ENCODE measurements at places on chromosomes 1 and 21. TPM values are rescaled to one million over a fixed set of nuclear protein-coding genes. Genes with fewer than 3 reads are reported as not detected.

KRTAP19-6 gene
- not detected for total RNA-seq

MYOG gene
- not detected for total RNA-seq

FAM43B gene
- 0.10 TPM for total RNA-seq

NBPF1 gene
- total RNA-seq, result 18.9 TPM

S100A1 gene
- 5.1 TPM for total RNA-seq

TAS1R2 gene
- not detected for total RNA-seq

TNN gene
- not detected for total RNA-seq

DNA sequence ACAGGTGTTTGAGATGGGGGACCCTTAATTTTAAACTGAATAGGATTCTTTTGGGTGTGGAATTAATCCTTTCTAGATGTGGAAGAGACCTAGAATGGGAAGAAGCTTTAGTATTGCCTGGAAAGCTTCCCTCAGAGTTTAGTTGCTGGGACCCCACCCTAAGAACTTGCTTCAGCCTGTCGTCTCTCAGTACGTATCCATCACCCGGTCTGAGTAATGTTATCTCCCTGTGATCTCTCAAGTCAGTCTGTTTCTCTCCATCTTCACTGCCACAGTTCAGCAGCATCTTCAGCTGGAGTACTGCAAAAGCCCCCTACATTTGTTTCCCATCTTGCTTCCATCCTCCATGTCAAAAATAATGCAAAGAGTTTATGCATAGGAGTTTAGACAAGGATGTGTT lies 28.9 kb downstream of the CNST start:
- no peak for DNase-seq

- DNase-seq, result no peak
These were observed 15.8 kb downstream of the RGS8 start for GRCh38 chr1:182668521-182669054.

DNA sequence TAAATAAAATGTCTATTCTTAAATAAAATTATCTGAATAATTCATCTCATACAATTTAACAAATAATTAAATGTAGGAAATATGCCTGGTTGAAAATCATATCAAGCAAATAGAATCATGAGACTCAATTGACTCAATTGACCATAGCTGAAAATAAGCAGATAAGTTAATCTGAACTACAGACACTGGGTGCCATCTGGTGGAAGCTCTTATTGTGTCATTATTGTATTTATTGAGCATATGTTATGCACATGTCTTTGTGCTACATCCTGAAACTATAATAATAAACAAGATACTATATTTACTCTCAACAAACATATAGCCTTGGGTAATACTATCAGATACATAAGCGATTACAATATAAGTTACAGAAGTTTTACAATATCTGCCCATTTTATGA lies 41.0 kb downstream of the BRINP3 start:
- DNase-seq, result peak; percentile 9

DNA sequence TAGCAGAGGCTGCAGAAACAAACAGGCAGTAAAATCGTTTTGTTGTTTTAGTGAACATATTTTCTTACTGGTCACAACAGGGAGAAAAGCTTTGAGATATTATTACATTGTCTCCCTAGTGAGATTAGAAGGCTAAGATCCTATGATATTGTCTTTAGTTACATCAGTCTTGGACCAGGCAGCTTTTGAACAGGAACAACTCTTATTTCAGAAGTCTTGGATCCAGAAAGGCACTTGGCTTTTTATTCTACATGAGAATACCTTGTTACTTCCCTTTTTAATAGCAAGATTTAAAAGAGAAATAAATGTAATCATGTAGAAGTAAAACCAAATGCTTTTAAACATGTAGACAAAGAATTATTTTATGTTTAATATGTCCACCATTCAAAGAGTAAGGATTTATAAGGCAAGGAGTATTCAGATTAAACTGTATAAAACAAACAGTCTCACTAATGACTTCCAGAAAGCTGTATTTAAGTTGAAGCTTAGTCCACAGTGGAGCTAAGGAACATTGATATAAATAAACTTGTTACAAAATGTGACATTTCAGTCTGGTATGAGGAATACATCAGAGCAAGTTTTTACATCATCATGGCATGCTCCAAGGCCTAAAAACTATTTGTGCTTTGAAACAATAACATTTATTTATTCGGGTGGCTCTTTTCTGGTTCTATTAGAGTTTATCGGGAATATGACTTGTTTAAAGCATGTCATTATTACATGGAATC lies 72.2 kb downstream of the PHTF1 start:
- no peak for DNase-seq

DNA sequence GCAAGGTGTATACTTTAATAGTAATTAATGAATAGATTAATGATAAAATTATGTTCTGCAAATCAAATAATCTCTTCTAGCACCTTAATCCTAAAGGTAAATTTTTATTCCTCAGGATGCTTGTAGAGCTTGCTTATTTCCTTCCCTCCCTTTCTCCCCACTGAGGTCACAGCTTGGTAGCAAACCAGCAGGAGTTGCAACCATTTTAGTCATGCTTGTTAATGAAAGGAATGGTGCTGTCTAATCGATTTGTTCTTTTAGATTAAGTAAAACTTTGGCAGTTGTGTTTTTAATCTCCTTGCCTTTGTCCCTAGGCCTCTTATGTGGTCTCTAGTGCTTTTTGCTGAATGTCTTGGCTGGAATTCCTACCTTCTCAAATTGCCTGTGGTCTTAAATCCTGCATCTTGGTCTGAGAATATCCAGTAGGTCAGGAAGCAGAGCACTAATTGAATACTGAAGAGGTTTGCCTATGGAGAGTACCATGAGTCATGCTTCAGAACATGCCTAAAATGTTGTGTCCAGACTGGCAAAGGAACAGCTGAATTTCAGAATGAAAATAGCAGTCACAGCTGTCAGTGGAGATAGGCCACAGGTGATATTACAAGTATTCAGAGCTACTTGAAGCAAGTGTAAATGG lies 36.3 kb upstream of the RWDD3 start:
- DNase-seq, result peak; percentile 37

DNA sequence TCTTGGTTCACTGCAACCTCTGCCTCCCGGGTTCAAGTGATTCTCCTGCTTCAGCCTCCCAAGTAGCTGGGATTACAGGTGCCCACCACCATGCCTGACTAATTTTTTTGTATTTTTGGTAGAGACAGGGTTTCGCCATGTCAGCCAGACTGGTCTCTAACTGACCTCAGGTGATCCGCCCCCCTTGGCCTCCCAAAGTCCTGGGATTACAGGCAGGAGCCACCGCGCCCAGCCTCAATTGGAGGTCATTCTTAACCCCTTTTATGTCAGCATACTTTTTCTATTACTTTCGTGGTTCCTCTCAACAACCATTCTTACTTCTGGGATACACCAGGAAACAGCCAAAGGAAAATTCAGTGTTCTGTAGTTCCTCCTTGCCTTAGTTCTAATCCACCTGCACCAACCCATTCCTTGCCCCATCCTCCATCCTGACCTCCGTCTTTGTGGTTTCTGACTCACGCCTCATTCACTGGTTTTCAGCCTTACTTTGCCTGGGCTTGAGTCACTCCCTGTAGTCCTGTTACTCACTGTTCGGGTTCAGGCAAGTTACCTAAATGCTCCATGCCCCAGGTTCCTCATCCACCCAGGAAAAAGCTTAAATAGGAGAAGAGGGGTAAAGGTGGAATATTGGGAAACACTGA lies 12.9 kb upstream of the BCL10 start:
- DNase-seq, result peak; percentile 89

DNA sequence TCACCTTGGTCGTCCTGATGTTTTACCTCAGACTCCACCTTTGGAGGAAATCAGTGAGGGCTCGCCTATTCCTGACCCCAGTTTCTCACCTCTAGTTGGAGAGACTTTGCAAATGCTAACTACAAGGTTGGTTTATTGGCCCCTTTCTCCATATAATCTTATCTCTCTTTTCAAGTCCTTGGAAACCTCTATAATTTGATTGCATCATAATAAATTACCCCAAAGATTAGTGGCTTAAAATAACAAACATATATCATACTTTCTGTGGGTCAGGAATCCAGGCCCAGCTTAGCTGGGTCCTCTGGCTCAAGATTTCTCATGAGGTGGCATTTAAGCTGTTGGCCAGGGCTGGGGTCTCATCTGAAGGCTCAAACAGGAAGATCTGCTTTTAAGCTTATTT lies 12.1 kb upstream of the PSMD4 start:
- no peak for DNase-seq

DNA sequence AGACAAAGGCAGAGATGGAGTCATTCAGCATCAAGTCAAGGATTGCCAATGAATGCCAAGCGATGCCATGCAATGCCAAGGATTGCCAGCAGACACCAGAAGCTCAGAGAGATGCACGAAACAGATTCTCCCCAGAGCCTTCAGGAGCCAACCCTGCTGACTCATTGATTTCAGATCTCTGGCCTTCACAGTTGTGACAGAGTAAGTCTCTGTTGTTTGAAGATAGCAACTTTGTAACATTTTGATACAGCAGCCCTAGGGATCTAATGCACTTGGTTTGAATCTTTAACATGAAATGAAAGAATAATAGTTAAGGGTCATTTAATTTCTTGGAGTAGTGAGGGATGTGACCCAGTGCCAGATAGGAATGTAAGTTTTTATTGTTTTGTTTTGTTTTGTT lies 287.4 kb upstream of the RUNX1 start:
- no peak for DNase-seq

DNA sequence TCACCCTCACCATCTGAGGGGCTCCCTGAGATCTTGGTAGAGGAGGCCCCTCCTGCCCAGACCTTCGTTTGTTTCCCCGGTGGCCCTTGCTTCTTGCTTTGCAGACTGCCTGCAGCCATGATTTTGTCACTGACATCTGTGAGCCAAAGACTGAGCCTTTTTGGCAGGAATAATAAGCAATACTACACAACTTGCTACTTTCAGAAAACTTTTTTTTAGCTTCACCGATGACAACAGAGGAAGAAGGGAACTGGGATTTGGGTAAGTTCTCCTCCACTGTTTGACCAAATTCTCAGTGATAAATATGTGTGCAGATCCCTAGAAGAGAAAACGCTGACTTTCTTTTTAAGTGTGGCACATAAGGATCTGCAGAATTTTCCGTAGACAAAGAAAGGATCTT lies 11.7 kb upstream of the CD101 start:
- DNase-seq, result no peak

- peak; percentile 100 for DNase-seq
These were observed 48.7 kb upstream of the COL6A2 start for GRCh38 chr21:46048926-46049889.

DNA sequence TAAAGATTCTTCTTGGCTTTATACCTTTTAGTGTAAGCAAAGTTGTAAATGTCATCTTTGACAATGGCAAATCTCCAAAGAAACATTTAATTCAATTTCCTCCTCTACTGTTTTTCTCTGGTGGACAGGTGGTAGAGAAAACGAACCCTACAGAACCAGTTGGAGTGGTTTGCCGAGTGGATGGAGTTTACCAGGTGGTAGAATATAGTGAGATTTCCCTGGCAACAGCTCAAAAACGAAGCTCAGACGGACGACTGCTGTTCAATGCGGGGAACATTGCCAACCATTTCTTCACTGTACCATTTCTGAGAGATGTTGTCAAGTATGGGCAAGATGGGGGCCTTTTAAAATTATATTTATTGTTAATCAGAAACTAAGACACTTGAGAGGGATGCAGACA lies 25.8 kb downstream of the UAP1 start:
- no peak for DNase-seq
